ENCODE measurements at places on chromosomes 16 and 17.

GRCh38 chr16:74716355-74716754 is 15.7 kb upstream of the MLKL start:
- no peak for DNase-seq

DNA sequence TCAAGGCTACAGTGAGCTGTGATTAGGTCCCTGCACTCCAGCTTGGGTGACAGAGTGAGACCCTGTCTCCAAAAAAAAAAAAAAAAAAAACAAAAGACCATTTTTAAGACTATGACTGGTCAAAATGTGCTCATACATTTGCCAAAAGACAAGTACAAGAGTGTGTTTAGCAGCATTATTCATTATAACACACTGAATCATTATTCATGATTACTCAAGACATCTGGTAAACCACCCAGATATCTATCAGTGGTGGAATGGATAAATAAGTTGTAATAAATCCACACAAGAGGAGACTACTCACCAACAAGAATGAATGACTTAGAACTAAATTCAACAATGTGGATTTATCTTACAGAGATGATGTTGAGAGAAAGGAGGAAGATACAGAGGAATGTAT is 716.3 kb downstream of the MAF start:
- no peak for DNase-seq

DNA sequence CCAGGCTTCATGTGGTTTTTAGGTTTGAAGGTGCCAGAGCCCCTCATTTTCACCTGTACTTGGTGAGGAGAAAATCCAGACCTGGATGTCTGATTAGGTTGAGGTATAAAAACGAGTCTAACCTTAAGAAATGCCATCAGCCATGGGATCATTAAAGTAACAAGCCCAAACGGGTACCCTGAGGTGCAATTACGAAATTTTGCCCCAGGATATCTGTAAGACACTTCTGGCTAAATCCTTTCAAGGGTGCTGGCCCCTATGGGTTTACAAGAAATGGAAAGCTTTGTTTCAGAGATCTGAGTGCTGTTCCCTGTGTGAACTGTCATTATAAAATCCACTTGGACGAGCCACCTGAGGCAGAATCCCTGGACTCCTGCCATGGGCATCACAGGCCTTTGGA is 19.8 kb downstream of the ADAT1 start:
- no peak for DNase-seq

GRCh38 chr16:5054876-5055865 is 10.6 kb downstream of the C16orf89 start:
- DNase-seq = no peak

GRCh38 chr17:65558683-65559460 is 2.6 kb downstream of the AXIN2 start:
- no peak for DNase-seq

- DNase-seq = no peak
Measured at GRCh38 chr17:43823350-43824084, 9.4 kb downstream of the MPP3 start.

DNA sequence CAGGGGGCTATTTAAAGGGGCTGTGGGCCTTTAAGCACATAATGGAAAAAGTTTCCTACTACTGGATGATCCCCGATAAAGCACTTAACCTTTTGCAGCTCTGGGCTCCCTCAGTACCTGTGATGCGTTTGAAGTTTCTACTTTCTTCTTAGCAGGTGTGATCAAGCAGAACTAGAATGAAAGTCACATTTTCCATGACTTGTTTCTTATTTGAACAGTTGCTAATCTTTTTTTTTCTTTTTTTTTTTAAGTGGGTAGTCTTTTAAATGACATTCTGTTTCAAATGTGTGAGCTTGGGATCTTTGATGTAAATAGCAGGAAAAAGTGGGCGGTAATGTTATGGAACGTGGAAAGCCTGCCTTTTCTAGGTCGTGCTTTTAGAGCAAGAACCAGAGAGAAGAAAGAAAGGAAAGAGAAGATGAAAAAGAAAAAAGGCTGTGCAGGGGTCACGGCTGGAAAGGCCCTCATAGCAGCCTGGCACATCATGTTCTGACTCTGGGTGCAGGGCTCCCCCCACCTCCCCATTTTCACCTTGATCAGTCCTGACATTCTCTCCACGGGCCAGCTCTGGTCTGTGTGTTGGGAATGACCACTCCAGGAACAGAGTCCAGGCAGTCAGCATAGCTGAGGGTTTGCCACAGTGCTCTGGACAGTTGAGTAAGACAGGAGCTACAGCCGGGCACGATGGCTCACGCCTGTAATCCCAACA is 150.6 kb downstream of the CLEC16A start:
- no peak for DNase-seq

- DNase-seq = no peak
Measured at GRCh38 chr17:1546292-1546922, 16.2 kb downstream of the PITPNA start.

DNA sequence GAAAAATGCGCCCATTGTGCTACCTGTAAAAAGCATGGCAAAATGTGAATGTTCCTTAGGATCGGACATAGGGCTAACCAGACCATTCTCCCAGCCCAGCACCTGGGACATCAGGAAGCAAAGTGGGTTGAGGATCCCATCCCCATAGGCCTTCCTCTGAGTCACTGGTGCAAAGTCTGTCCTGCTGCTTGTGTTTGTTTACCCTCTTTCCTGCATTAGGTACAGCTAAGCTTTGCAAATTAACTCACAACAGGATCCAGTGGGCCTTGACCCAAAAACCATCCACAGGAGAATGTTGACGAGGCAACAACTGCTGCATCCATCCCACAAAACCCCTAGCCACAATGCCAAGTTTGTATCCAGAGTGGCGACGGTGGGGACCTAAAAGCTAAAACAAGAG is 106.2 kb downstream of the GRIN2A start:
- DNase-seq = no peak

GRCh38 chr16:57592591-57593003 is 35.8 kb upstream of the ADGRG1 start:
- DNase-seq = peak; percentile 78

DNA sequence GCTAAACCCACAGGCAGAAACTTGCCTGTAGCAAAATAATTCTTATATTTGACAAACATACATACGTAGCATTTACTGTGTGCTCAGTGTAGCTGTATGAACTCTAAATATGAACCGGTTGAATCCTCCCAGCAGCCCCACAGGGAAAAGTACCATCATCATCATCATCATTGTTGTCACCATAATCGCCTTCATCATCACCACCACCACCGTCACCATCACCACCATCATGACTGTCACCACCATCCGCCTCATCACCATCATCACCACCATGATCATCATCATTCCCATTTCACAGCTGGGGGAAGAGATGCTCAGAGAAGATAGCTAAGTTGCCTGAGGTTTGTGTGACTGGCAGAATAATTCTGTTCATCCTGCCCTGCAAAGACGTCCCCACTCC is 81.7 kb downstream of the IRF8 start:
- DNase-seq = no peak

- no peak for DNase-seq
Measured at GRCh38 chr17:47413872-47414271, 90.1 kb downstream of the EFCAB13 start.
